ENCODE measurements at places on chromosomes 6 and 20.

- no peak for DNase-seq
Observed at GRCh38 chr20:59400708-59401107, 100.3 kb downstream of the EDN3 start.

DNA sequence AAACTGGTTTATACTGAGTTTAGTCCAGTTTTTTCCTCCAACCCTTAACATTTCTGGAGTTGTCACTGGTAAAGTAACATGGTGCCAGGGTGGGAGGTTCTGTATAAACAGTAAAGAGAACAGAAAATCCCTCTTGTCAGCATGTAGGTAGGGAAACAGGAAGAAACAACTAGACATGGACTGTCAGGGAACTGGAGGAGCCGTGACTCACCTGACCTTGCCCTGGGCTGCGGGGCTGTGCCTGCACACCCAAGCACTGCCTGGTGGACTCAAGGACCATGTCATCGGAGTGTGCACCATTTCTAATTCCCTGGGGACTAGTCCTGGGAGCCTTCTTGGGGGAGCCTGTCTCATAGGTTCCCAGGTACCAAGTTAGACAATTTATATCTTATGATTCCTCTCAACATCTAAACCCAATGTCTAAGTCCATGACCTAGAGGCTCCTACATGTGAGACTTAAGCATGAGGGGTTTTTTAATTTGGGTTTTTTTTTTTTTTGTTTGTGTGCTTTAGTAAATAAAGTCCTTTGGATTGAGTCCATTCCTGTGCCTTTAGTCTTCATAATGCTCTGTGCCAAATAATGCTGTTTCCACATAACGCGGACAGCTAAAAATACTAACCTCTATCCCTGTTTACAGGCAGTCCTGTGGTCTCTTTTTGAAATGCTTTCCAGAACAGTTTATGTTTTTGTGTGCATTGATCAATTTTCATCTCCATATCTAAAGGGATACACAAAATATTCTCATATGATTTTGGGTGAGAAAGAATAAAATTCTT is 136.9 kb upstream of the SUPT3H start:
- DNase-seq: no peak

GRCh38 chr6:163941624-163941976 is 527.1 kb downstream of the QKI start:
- no peak for DNase-seq

DNA sequence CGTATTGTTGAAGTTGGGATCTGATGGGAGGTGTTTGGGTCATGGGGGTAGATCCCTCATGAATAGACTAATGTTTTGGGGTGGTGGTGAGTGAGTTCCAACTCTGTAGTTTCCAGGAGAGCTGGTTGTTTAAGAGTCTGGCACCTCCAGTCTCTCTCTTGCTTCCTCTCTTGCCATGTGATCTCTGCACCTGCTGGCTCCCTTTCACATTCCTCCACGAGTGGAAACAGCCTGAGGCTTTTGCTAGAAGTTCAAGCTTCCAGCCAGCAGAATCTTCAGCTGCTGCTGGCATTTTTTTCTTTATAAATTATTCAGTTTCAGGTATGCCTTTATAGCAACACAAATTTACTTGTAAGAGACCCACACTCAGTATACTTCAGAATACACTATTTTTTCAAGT is 1021.6 kb downstream of the EYS start:
- DNase-seq: no peak

- no peak for DNase-seq
Observed at GRCh38 chr6:47424436-47424836, 53.2 kb upstream of the CD2AP start.

DNA sequence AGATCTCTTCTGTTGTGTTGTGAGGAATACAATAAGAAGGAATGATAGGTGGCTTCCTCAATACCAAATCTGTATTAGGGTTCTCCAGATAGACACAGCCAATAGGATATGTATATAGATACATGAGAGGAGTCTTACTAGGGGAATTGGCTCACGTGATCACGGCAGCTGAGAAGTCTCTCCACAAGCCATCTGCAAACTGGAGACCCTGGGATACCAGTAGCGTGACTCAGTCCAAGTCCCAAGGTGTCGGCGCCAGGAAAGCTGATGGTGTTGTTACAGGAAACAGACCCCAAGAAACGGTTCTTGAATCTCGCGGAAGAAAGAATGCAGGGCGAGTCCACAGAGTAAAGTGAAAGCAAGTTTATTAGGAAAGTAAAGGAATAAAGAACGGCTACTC is 61.4 kb downstream of the SYTL3 start:
- no peak for DNase-seq

- no peak for DNase-seq
Observed at GRCh38 chr6:150683320-150683719, 83.6 kb downstream of the PLEKHG1 start.

- DNase-seq: no peak
Observed at GRCh38 chr20:14069796-14070195, 74.5 kb downstream of the MACROD2 start.

- peak; percentile 47 for DNase-seq
Observed at GRCh38 chr6:165988302-165988756, 179.3 kb downstream of the TBXT start.

DNA sequence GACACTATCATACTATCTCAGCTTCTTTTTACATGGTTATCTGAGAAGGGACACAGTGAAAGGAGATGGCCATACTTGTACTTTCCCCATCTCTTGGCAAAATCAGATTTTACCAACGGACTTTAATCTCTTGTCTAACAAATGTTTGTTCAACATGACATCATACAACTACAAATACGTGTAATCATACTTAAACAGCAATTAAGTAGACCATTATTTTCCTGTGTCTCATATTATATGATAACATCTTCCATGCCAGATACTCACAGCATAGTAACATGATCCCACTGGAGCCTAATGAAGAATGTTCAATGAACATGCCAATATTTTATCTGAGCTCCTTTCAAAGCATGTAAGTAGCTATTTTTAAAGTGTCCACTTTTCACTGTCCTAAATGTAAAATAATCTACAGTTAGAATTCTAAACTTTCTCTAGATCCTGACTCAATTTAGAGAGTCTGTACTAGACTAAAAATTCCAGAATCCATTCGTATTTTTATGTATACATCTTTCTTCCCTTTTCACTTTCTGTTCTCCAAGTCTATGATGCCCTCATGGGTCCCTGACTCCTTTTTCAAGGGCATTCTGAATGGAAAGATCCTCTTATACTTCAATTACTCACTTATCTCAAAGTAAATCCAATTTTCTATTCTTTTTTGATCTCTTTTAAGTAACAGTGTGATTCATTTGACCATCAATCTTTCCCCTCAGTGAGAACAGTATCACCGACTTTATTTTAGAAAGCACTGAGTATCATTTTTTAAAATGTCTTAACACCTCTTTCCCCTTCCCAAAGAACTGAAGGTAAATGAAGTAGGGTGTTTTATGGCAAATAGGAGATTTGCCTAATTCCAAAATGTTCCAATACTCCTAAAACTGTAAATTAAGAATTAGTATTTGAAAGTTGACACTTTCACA is 133.5 kb downstream of the CDK19 start:
- peak; percentile 65 for DNase-seq

GRCh38 chr6:24064106-24064505 is 61.9 kb upstream of the NRSN1 start:
- DNase-seq: peak; percentile 28

GRCh38 chr20:60960500-60960899 is 291.6 kb upstream of the CDH4 start:
- DNase-seq: no peak

- no peak for DNase-seq
Observed at GRCh38 chr20:58313396-58313795, 3.9 kb downstream of the RAB22A start.

GRCh38 chr20:48823960-48824498 is 3.8 kb downstream of the PREX1 start:
- no peak for DNase-seq

DNA sequence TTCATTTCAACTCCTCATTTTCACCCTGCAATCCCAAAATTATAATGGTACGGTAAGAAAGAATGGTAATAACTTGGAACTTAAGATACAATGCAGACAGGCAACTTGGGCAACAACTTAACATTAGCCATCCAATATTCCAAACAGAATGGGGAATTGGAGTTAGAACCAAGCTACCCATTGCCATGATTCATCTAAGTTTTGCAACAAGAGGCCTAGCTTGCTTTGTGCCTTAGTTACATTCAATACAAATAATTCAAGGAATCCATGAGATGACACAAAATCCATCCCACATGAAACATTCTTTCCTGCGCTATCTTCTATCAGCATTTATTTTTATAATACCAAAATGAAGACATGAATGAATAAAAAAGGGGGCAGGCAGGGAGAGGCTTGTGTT is 28.4 kb downstream of the DCDC2 start:
- DNase-seq: no peak

GRCh38 chr20:44733341-44734069 is 12.2 kb upstream of the KCNK15 start:
- DNase-seq: peak; percentile 50

GRCh38 chr20:25036331-25036936 is 21.5 kb downstream of the ACSS1 start:
- DNase-seq: no peak

DNA sequence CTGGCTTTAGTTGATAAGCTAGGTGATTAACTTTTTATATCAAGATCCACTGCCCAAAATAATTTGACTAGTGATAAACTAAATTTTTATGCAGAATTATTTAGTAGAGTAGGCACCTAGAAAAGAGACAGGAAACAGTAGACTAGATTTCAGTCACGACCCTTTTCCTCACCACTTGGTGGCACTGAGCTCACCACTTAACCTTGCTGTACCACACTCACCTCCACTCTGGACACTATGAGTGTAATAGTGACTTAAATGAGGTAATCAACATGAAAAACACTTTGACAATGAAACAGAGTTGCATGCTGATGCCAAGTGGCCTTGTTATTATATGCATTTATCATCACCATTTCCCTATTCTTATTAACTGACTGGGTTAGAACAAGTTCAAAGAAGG is 730.4 kb downstream of the KIF16B start:
- DNase-seq: no peak

DNA sequence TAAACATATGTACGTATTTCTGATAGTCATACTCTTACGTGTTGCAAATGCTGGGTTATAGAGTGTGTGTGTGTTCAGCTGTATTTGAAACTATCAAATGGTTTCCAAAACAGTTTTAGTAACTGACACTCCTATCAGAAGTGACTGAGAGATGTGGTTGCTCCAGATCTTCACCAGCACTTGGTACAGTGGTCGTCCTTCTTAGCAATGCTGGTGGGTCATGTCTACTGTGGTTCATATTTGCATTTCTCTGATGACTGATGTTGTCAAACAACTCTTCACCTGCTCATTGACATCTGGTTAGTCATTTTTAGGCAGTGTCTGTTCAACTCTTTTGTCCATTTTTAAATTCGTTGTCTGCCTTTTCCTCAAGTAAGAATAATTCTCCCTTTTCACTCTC is 259.3 kb downstream of the KIF16B start:
- DNase-seq: no peak

DNA sequence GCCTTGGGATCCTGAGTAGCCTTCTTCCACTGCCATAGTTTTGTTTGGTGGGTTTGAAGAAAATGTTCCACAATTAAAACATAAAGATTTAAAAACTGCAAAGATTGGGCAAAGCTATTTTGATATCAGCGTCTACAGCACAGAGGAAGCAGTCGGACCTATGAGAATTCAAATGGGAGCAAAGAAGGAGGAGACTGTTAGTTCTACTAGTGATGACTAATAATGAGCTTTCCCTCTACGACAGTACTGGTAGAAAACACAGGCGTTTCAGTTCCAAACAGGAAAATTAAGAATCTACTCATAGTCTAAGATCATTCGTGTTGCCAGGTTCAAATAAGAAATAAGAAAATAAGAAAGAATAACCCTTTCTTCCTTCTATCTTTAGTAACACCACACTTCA is 121.2 kb downstream of the INSM1 start:
- no peak for DNase-seq

GRCh38 chr20:47773371-47773786 is 11.9 kb downstream of the SULF2 start:
- no peak for DNase-seq

DNA sequence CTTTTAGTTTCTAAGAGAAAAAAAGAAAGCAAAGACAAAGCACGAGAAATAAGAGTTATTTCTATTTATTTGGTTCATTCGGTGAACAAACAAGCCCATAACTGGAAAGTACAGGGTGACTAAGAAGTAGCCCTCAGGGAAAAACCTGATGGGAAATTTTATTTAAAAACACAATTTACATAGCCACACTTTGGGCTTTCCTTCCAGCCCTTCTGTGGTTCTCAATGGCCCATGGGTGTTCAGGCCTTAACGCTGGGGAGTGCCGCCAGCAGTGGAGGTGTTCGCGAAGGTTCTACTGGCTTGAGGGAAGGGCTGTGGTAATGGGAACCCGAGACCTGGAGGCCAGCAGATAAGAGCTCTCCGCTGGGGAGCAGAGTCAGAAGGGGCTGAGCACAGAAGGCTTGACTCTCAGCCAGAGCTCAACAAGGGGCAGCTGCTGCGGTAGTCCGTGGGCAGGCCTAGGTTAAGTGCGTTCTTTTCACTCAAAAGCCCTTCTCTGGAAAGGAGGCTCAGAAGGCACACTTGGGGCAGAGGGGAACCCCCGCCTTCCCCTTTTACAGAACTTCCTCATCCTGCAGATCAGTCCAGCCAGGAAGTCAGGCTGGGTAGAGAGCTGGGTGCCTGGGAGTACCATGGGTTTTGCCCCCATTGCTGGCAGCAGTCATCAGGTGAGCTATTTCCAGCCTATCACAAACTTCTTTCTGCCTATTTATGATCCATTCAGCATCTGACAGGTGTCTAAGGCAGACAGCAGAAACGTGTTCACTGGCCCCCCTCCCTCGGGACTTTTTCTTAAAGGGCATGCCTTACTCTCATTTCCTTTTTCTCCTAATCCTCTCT is 8.8 kb upstream of the CD83 start:
- DNase-seq: no peak

DNA sequence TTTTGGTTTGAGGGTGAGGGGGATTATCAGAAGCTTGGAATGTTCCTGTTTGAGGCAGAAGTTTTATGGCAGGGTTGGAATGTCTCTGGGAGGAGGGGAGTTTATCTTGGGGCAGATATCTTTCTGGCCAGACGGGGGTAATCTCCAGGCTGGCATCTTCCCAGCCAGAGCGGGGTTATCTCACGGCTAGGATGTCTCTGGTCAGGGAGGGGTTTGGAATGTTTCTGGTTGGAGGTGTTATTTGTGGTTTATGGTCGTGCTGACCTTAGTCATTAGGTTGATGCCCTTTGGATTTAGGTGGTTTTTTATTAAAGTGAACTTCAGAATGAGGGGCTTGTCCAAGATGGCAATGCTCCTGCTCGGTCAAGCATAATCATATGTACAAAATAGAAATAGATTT is 14.8 kb downstream of the PGK2 start:
- DNase-seq: no peak

DNA sequence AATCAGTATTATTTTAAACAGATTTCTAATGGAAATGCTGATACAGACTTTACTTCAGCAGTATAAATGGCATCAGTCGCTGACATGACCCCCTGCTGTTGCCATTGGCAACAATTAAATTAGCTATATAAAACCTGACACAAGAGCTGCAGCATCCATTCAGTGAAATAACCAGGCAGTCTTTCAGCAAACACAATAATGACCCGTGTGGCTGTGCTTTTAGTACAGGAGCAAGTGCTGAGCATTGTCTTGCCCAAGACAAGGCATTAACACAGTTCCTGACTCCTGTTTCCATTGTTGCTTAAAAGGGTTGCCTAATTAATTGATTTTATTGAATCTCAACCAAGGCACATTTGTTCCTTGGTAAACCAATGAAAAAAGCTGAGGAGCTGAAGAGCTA is 382.1 kb downstream of the HACE1 start:
- DNase-seq: no peak

GRCh38 chr20:3889489-3890397 is 556 bp downstream of the PANK2 start:
- DNase-seq: peak; percentile 38

Measured in NCI-H1105 treated with DMSO at 0.1 percent for 48 hours (cell line).